ENCODE measurements at places on chromosomes 2 and 18.

DNA sequence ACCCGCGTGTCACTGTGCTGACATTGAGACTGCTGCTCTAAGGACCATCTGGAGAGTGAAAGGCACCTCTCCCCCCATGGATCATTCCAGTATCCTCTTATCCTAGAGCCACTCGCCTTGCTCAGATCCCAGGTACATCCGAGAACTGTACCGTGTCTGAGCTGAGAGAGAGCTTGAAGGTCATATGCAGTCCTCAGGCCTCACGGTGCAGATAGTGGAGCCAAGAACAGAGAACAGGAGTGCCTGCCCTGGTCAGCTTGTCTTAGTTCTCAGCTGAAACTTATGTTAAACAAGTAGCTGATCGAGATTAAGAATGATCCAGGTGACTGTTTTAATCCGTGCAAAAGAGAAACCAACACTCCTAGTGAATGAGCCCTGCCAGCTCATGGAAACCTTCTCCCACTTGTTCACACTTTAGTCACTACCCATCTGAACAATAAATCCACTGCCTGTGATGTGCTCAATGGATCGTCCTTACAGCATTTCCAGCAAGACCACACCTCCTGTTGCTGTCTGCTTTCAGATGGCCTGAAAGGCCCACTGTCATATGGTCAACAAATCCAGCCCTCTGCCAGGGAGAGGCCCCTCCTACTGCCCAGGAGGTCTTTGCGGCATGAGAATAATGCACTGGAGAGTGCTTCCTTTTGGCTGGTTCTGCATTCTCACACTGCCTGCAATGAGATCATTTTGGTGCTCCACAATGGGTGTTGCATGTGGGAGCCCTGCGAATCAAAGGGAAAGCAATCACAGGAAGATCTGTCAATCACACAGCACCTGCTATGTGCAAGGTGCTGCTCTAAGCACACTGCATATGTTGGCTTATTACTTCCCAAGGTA is 43.7 kb upstream of the APCDD1 start:
- no peak for DNase-seq

DNA sequence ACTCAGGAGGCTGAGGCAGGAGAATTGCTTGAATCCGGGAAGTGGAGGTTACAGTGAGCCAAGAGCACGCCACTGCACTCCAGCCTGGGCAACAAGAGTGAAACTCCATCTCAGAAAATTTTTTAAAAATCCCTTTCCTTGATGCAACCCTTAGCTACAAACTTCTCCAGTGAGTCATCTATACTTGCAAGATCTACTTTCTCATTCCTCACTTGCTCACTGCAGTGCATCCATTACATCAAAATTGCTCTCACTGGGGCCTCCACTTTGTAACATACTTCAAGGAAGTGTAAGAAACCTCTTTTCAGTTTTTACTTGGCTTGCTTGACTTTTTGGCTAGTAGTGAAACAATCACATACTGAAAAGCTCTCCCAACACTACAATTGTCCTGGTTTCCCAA is 65.3 kb downstream of the REEP1 start:
- no peak for DNase-seq

DNA sequence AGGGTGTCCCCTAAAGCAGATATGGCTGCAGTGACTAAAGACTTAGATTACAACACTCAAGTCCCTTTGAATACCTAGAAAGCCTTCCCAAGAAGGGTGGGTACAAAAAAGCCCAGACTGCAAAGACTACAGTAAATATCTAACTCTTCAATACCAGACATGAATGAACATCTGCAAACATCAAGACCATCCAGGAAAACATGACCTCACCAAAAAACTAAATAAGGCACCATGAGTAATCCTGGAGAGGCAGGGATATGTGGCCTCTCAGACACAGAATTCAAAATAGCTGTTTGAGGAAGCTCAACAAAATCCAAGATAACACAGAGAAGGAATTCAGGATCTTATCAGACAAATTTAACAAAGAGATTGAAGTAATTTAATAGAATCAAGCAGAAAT is 138.2 kb upstream of the OTOS start:
- DNase-seq: no peak

- DNase-seq: no peak
Observed at GRCh38 chr2:156537141-156537540, 101.0 kb downstream of the GPD2 start.

DNA sequence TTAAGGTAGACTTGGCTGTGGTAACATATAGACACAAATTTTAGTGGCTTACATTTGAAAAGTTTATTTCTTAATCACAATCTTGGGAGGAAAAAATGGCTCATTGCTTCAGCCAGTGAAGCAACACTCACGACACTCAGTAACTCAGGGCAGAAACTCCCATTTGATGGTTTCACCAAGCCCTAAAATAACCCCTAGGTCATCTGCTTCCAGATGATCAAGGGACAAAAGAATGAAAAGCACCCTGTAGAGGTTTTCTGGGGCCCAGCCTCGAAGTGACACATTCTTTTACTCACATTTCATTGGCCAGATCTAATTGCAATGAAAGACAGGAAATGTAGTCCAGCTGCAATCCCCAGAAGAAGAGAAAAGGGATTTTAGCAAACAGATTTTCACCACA is 275.9 kb downstream of the TMX3 start:
- no peak for DNase-seq

- DNase-seq: no peak
Observed at GRCh38 chr2:104849101-104849500, 4.8 kb upstream of the POU3F3 start.

DNA sequence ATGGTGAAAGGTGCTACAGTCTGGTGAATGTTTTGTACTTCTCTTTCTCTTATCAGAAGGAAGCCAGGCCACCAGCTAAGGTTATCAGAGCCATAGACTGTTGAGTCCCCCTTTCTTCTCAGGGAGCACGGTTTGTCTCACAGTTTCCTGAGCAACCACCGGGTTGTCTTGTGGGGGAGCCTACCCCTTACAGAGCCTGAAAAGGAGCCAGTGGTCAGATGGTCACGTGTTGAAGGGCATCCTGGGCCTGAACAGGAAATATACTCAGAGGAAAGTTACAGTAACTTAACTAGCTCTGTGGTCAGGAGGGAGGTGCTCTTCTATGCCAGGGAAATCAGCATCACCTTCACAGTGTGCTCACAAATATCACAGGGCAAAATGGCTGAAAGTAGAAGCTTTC is 11.6 kb downstream of the CD28 start:
- no peak for DNase-seq

DNA sequence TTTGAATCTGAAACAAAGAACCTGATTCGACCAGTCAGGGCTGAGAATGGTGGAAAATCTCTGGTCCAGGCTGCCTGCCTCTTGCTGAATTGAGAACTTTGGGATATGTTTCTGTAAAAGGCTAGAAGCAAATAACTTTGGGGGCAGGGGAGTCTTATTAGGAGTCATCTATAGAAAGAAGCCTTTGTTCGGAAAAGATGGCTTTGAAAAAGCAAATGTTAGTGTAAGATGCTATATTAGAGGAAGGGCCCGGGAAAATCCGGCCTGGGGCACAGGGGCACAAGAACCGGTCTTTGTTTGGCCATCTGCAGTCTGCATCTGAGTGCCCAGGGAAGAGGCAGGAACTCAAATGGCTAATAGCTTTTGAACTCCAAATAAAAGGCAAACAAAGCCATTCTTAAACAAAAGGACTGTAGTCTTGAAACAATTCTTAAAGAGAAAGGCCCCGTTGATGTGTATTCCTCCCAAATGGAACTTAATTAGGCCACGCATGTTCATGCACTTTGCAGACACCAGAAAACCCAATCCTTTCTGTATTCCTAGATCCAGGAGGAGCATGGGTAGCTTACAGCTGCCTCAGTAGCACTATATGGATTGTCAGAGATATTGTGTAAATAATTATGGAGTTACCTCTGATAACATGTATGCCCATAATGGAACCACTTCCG is 180.0 kb upstream of the ARL4C start:
- DNase-seq: no peak

GRCh38 chr2:119753041-119753929 is 6.4 kb upstream of the PTPN4 start:
- DNase-seq: no peak

GRCh38 chr2:86453836-86454235 is 12.7 kb downstream of the KDM3A start:
- no peak for DNase-seq

GRCh38 chr2:1796232-1796930 is 52.1 kb upstream of the PXDN start:
- peak; percentile 74 for DNase-seq

DNA sequence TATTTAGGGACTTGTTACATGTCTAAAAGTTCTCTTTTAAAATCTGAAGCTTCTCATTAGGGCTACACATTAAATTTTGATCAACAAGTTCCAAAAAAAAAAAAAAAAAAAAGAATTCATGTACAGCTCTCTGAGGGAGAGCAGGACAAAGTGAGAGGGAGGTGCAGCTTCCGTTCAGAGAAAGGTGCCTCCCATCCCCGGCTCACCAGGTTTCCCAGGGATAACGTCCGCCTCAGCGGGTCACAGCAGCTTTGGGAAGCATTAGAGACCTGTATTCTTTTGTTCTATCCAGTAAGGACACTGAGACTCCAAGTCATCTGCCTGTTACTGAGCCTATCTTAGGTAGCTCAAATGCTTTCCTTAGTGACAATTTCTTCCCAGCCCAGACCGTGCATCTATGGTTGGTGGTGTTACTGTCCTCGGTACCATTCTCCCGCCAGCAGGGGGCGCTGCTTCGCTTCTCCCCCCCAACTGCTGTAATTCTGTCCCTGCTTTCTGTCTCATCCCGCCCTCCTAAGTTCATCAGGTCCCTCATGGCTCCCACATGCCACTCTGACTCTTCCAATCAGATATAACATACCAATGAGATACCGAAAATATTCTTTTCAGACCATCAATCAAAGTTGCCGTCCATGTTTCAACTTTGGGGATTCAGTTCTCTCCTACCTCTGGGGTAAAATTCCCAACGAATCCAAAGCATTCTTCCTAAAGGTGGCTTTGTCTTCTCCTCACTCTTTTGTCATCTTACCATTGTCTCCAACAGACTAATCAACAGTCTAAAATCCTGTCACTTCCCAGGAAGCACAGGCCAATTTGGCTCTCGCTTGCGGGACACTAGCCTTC is 466.5 kb downstream of the METTL4 start:
- DNase-seq: no peak

GRCh38 chr2:120617055-120617454 is 118.6 kb upstream of the GLI2 start:
- no peak for DNase-seq

GRCh38 chr2:120221616-120222015 is 1.6 kb downstream of the TMEM185B start:
- no peak for DNase-seq

- DNase-seq: no peak
Observed at GRCh38 chr18:49920731-49921130, 107.4 kb upstream of the ACAA2 start.

- no peak for DNase-seq
Observed at GRCh38 chr2:85748985-85749875, 4.6 kb upstream of the ATOH8 start.

DNA sequence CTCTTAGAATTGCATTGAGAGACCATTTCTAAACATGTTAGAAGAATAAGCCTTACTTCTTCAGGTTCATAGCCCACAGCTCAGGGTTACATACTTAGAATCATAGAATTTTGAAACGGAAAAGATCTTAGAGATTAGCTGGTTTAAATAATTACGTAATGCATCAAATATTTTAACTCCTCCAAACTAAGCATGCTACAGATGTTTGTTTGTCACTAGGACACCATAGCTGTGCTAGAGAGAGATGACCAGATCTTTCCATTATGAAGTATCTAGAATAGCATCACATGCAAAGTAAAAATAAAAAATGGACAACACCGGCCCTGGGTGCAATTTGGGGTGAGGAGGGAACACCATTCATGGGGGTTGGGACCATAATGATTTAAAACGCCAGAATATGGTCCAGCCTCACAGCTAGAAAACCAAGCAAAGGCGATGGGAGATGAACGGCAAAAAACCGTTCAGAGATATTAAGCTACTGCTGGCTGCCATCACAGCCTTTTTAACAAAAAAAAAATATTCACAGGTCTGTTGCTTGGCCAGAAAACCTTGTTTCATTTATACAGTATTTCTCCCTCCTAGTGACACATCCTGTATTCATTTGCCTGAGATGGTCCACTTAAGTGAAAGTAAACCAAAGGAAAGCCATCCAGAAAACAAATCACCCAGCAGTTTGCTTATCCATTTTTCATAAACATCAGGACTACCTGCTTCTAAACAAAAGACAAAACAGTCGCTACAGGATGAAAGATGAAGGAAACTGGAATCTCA is 94.2 kb downstream of the EPHA4 start:
- DNase-seq: no peak

GRCh38 chr2:226795281-226796011 is 4.2 kb downstream of the IRS1 start:
- DNase-seq: no peak

- no peak for DNase-seq
Observed at GRCh38 chr18:48186131-48186766, 222.9 kb downstream of the ZBTB7C start.

- no peak for DNase-seq
Observed at GRCh38 chr2:236173036-236173728, 5.0 kb upstream of the GBX2 start.

- no peak for DNase-seq
Observed at GRCh38 chr2:29398384-29399237, 283.4 kb downstream of the CLIP4 start.

DNA sequence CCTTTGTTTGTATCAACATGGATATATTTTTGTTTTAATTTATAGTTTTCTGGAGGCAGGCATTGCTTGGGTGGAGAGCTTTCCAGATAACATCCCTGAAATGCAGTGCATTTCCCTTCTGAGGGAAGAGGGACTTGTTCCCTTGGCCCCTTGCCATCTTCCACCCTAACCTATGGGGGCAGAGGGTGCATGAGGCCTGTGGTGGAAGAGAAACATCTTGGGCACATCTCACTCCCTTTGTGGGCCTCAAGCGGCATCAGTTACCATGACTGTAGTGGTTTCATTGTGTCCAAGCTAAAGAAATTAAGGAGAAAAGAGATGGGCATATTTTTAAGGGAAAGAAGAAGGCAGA is 5.3 kb upstream of the RPL37A start:
- DNase-seq: no peak

GRCh38 chr2:73925033-73925704 is 1.5 kb upstream of the DGUOK start:
- DNase-seq: no peak

- DNase-seq: no peak
Observed at GRCh38 chr2:146624430-146625160, 1220.2 kb upstream of the ACVR2A start.

GRCh38 chr2:198304859-198305258 is 500.5 kb downstream of the PLCL1 start:
- DNase-seq: no peak

DNA sequence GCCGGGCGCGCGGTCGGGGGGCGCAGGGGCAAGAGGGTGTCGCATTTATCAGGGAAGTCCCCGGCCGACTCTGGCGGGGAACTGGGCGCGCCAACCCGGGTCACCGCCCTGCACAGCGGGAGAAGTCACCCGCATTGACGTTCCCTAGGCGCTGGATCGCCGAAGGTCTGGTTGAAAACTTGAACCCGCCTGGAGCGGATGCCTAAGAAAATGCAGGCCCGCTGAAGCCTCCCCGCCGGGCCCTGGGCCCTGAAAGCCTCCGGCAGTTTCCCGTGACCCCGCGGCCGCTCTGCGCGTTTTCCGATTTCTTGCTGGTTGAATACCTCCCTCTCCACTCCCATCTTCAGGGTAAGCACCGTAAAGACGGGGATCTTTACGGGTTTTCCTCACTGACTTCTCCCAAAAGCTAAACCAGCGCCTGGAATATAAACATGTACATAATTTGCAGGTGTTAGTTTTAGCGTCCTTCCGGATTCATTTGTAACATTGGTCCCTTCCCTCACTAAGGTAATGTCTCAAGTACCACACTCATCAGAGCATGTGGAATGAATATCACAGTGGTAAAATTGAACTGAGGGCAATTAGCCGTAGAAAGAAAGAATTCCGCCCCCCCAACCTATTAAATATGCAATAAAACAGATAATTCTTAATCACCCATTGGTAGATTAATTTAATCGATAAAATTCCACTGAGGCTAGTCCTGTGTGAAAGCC is 675 bp upstream of the SPIRE1 start:
- no peak for DNase-seq
